ENCODE measurements at places on chromosomes 7 and 10. TPM values are rescaled to one million over a fixed set of nuclear protein-coding genes. Genes with fewer than 3 reads are reported as not detected.

SORBS1 gene
- total RNA-seq = 15.3 TPM

OR2A7 gene
- 0.41 TPM for total RNA-seq

KIF11 gene
- total RNA-seq = 70.8 TPM

HABP2 gene
- not detected for total RNA-seq

CDHR1 gene
- total RNA-seq = 19.8 TPM

ANKRD7 gene
- not detected for total RNA-seq

ZNF503 gene
- total RNA-seq = 14.6 TPM

SPDYE8 gene
- total RNA-seq = not detected

NEUROD6 gene
- not detected for total RNA-seq

DKK1 gene
- 3.3 TPM for total RNA-seq

TEX36 gene
- not detected for total RNA-seq

HIF1AN gene
- total RNA-seq = 62.9 TPM

GRID2IP gene
- 0.61 TPM for total RNA-seq

TFR2 gene
- 1.7 TPM for total RNA-seq

SPDYE3 gene
- not detected for total RNA-seq

NKX6-2 gene
- 0.32 TPM for total RNA-seq

RADIL gene
- 13.8 TPM for total RNA-seq

NANOS1 gene
- total RNA-seq = 3.0 TPM

UCN3 gene
- total RNA-seq = not detected

CEP55 gene
- total RNA-seq = 30.7 TPM

FOXI2 gene
- total RNA-seq = not detected

EVX1 gene
- total RNA-seq = 0.80 TPM

SNCG gene
- total RNA-seq = 8.2 TPM

IDI2 gene
- total RNA-seq = not detected

RARRES2 gene
- 26.3 TPM for total RNA-seq

PKD2L1 gene
- not detected for total RNA-seq

SPDYE6 gene
- total RNA-seq = not detected

ARHGEF5 gene
- 2.7 TPM for total RNA-seq

SPAM1 gene
- not detected for total RNA-seq

DCLRE1C gene
- 10.9 TPM for total RNA-seq

TLL2 gene
- total RNA-seq = 2.1 TPM

H2BK1 gene
- total RNA-seq = not detected

NT5C3A gene
- total RNA-seq = 35.5 TPM

CHST3 gene
- 24.5 TPM for total RNA-seq

SH2D4B gene
- 0.09 TPM for total RNA-seq

NXPH1 gene
- total RNA-seq = 1.0 TPM

OR2A42 gene
- total RNA-seq = not detected

TRIP6 gene
- 39.7 TPM for total RNA-seq

FAM221A gene
- 10.3 TPM for total RNA-seq

JCAD gene
- 0.61 TPM for total RNA-seq

EPO gene
- total RNA-seq = 0.23 TPM

DLG5 gene
- total RNA-seq = 82.2 TPM

TSPAN12 gene
- 15.7 TPM for total RNA-seq

CABCOCO1 gene
- 0.30 TPM for total RNA-seq

HMX3 gene
- not detected for total RNA-seq

TAS2R41 gene
- not detected for total RNA-seq

TEX47 gene
- total RNA-seq = not detected
